ENCODE measurements at places on chromosomes 11 and 22.

DNA sequence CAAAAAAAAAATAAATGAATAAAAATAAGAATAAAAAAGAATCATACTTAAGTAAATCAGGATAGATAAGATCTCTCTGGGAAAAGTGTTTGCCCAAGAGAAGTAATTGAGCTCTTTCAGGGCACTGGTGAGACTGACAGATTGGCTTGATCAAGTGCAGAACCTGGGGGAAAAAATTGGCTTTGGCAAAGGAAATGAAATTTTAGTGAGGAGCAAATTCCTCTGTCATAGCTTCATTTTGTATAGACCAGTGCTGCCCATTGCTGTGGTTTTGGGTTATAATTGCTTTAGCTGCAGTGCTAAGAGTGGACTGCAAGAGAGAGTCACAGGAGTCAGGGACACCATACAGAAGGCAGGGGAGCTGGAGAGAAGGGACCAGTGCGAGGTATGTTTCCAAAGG lies 35.7 kb downstream of the SFI1 start:
- DNase-seq: no peak

- DNase-seq: no peak
Observed at GRCh38 chr22:47448231-47449223, 686.1 kb downstream of the TBC1D22A start.

DNA sequence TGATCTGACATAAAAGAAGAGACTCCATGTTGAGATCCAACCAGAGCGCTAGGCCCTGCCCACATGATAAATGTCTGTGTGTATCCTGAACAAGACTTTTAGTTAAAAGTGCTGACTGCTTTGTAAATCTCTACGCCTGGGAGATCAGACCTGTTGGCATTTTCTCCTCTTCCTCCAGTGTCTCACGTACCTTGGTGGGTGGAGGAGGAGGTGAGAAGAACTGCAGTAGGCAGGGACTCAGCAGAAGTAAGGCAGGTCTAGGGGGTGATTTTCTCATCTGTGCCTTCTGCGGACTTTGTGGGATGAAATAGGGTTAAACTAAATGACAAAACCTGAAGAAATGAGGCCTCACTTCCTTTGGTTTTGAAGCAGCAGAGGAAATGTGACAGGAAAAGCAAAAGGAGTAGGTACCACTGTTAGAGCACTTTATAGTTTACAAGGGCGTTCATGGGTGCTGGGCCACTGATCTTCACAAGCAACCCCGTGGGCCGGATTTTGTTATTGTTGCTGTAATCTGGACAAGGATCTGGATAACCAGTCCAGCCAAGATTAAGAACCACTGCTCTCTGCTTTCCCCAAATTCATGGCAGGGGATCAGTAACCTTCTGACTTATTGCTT lies 36.7 kb upstream of the PLET1 start:
- no peak for DNase-seq

DNA sequence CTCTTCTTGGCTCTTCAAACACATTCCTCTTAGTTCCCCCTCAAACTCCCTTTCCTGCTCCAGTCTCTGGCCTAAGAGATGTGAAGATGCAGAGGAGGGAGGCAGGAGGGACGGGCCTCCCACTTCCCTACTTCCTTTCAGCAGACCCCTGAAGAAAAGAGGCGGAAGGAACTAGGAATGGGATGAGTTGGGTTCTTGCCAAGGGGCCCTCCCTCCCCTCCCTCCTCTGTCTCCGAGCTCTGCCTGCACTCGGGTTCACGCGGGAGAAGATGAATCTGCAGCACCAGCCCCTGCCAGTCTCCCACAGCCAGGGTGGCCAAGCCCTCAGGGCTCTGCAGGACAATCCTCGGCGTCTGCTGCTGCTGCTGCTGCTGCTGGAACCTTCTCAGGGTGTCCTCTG lies 24.3 kb upstream of the PKNOX2 start:
- DNase-seq: no peak

GRCh38 chr11:8717876-8718753 lies 35.5 kb downstream of the RPL27A start:
- no peak for DNase-seq

DNA sequence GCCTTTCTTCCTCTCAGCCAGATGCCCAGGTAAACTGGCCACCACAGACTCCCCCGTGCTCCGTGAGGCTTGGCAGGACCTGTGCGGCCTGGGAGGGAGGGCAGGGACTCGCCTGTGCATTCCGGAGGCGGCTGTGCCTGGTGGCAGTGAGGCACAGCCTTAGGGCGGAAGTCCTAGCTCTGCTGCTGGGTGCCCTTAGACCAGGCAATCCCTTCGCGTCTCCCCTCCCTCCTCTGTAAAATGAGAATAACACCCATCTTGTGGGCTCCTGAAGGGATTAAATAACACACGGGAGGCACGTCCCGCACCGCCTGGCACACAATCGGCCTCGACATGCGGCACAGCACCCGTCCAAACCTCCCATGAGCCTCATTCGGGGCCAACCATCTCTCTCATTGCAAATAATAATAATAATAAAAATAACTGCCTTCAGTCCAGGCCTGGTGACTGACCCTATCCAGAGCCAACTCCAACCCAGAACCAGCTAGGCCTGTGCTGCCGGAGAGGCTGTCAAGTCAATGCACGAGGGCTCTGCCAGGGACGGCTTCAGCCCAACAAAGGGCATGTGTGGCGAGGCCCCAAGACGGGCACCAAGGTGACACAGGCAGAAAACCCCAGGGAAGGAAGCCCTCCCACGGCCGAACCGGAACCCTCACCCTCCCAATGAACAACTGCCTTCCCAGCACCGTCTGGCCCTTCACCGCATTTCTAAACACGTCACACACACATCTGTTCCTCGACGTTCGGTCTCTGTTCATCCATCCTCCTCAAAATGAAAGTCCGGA lies 8.2 kb downstream of the LTO1 start:
- no peak for DNase-seq

DNA sequence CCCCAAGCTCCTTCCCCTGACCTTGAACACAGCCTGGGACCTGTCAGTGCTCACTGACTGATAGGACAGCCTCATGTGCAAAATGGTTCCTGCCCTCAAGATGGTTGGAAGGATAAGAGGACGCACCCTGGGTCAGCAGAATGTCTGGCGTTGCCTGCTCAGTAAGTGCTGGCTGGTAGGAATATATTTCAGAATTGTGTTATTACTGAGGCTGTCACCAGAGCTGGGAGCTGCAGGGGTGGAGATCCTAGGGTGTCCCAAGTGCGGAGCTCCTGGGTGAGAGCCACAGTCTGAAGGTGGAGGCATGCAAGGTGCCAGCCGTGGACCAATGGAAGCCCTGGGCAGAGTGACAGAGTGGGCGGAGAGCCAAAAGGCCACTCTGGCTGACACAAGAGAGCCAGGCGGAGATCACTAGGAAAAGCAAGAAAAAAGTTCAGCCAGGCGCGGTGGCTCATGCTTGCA lies 1.0 kb upstream of the SEC14L4 start:
- DNase-seq: no peak

GRCh38 chr11:75801362-75802020 lies 13.5 kb upstream of the UVRAG start:
- no peak for DNase-seq

- no peak for DNase-seq
Observed at GRCh38 chr11:121521145-121522042, 68.6 kb upstream of the SORL1-AS1 start.

DNA sequence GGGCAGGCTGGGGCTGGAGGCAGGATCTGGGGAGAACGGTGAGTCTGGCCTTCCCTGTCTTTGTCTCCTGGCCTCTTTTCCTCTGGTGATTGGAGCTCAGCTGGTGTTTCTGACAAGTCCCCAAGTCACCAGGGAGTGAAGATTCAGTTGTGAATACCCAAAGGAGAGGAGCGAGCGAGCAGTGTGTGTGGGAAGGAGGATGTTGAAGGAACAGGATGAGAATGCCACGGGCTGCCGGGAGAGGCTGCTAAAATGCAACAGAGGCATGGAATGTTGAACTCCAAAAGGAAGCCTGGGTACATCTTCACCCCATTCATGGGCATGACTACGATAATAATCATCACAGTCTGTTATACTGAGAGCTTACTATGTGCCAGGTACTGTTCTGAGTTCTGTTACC lies 163.3 kb downstream of the CEP164 start:
- DNase-seq: no peak

DNA sequence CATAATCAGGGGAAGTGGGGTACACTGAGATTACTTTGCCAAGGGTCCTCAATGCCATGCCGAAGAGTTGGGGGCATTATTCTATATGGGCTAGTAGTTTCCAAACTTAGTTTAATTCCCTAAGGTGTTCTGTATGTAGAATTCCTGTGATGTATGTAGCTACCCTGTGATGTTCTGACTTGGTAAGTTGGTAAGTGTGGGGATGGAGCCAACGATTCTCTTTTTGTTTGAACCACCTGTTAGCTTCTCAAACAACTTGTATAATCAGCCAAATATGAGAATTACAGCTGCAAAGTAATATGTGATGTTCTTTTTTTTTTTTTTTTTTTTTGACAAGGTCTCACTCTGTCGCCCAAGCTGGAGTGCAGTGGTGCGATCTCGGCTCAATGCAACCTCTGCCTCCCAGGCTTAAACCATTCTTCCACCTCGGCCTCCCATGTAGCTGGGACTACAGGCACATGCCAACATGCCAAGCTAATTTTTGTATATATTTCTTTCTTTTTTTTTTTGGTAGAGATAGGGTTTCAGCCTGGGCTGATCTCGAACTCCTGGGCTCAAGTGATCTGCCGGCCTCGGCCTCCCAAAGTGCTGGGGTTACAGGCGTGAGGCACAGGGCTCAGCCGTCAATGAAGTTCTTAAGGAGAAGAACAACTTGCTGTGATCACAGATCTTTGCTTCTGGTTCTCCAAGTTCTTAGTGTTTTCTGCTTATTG lies 315.2 kb upstream of the CCDC90B start:
- no peak for DNase-seq

All from stimulated activated CD4-positive, alpha-beta T cell treated with anti-CD3 and anti-CD28 coated beads, Interleukin-15, amount 100 ng/mL, for 1 hour (primary cell).